ENCODE measurements at places on chromosomes 4 and X.

GRCh38 chr4:1616557-1616930 is 67.6 kb downstream of the FAM53A start:
- DNase-seq, result no peak

DNA sequence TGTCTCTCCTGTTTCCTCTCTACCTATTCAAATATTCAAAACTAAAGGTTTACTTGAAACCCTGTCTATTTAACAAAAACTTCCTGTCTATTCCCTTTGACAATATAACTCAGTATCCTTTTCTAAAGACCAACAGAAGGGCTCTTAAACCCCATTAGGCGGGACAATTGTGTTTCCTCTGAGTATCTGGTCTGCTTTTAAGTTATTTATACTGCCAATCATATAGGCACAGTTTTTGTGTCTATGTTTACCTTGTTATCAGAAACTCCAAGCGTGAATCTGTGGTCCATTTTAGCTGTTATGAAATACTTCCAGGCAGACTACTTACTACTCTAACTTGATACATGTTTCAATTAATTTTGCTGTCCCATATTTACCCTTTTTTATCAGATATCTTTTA is 350.0 kb upstream of the CTSO start:
- no peak for DNase-seq

GRCh38 chr4:32499171-32499570 is 1779.0 kb downstream of the PCDH7 start:
- no peak for DNase-seq

DNA sequence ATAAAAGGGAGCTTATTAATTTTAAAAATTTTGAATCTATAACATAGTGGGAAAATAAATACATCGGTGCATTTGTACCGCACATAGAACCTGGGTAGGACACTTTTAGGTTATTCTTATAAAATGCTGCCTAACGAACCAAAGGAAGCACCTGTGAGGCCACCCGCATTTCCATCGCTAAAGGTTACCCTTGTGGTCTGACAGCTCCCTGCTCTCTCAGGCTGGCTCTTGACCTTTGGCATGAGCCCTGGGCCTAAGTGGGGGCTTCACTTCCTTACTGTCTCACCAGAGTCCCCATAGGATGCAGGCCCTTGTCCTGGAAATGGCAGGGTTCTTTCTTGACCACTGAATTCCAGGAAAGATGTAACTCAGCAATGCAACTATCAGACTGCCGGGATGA is 46.0 kb downstream of the HADH start:
- peak; percentile 24 for DNase-seq

DNA sequence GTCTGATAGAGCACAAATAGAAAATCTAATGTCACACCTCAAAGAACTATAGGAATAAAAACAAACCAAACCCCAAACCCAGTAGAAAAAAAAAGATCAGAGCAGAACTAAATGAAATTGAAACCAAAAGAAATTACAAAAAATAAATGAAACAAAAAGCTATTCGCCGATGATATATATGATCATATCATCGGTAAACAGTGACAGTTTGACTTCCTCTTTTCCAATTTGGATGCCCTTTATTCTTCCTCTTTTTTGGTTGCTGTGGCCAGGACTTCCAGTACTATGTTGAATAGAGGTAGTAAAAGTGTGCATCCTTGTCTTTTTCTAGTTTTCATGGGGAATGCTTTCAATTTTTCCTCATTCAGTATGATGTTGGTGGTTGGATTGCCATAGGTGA is 215.3 kb upstream of the AR start:
- DNase-seq, result no peak

DNA sequence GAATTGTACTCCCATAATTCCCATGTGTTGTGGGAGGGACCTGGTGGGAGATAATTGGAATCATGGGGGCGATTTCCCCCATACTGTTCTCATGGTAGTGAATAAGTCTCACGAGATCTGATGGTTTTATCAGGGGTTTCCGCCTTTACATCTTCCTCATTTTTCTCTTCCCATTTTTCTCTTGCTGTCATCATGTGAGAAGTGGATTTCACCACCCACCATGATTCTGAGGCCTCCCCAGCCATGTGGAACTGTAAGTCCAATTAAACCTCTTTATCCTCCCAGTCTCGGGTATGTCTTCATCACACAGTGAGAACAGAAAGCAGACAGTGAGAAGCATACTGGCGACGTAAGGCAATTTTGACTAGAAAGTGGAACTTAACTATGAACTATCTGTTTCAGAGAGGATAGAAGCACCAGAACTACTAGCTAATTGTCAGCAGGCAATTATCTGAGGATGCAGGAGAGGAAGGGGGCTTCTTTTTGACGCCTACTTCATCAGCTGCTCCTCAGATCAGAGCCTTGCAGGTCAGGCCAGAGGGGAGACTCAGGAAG is 8.5 kb upstream of the GPR50 start:
- no peak for DNase-seq

GRCh38 chr4:168735735-168736134 is 238.9 kb downstream of the PALLD start:
- no peak for DNase-seq

GRCh38 chr4:1318488-1319213 is 28.4 kb upstream of the UVSSA start:
- DNase-seq, result peak; percentile 64

- no peak for DNase-seq
Observed at GRCh38 chr4:127484117-127484516, 148.6 kb upstream of the INTU start.
